ENCODE measurements at places on chromosomes 16 and 17. TPM values are rescaled to one million over a fixed set of nuclear protein-coding genes. Genes with fewer than 3 reads are reported as not detected.

ANKRD40 gene
- total RNA-seq, result 37.3 TPM

XAF1 gene
- not detected for total RNA-seq

BIRC5 gene
- 195 TPM for total RNA-seq

BICDL2 gene
- total RNA-seq, result not detected

LRRC46 gene
- total RNA-seq, result 0.51 TPM

DNA sequence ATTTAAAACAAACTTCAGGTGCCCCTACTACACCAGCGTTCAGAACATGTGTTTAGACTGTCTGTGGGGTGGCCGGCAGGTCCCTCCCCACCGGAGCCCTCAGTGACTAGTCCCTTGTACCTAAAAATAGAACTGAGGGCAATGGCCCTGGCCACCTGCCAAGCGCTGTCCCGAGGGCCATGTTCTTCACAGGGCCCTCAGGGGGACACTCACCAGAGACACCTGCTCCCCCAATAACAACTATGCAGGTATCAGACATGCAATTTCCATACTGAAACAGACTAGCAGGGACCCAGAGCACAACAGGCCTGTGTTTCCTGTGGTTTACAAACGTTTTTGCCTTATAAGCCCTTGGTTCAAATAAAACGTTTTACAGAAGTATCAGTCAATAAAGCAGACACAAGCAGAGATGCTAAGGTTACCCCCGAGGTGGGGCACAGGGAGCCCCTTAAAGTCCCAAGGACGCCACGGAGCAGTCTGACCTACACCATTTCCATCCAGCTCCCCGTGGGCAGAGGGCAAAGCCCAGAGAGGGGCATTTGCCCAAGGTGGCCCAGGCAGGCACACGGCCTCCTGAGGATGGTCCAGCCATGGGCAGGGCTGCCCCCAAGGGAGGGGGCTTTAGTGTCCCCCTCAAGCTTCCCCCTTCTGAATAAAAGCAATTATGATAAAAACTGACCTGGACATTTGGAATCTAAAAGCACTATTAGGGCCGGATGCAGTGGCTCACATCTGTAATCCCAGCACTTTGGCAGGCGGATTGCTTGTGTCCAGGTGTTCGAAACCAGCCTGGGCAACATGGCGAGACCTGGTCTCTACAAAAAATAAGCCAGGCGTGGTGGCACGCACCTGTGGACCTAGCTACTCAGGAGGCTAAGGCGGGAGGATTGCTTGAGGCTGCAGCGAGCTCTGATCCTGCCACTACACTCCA, 896 bp upstream of the MYLK3 start:
- DNase-seq, result no peak

DNA sequence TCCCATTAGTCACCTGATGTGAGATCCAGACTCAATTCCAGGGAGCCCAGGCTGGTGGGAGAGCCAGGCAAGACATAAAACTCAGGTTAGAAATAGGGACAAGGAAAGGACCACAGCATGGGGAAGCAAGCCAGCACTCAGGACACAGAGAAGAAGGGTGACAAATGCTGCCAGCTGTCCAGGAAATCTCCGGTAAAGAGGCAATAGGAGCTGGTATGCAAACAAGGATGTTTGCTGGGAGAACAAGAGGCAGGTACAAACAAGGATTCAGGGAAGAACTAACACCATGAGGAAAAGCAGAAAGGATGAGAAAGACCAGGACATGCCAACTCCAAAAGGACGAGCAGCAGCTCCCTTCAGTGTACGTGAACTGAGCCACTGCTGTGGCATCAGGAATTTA, 10.2 kb upstream of the TXNDC11 start:
- no peak for DNase-seq

DNA sequence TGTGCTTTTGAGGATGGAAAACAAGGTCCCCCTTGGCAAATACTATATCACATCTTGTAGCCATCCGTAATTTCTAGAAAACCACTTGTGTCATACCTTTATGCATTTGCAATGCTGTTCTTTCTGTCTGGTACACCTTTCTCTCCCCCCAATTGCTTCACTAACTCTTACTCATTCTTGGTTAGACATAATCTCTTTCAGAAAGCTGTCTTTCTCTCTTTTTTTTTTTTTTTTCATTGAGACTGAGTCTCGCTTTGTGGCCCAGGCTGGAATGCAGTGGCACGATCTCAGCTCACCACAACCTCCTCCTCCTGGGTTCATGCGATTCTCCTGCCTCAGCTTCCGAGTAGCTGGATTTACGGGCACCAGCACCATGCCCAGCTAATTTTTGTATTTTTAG, 94.9 kb upstream of the C17orf78 start:
- DNase-seq, result no peak

DNA sequence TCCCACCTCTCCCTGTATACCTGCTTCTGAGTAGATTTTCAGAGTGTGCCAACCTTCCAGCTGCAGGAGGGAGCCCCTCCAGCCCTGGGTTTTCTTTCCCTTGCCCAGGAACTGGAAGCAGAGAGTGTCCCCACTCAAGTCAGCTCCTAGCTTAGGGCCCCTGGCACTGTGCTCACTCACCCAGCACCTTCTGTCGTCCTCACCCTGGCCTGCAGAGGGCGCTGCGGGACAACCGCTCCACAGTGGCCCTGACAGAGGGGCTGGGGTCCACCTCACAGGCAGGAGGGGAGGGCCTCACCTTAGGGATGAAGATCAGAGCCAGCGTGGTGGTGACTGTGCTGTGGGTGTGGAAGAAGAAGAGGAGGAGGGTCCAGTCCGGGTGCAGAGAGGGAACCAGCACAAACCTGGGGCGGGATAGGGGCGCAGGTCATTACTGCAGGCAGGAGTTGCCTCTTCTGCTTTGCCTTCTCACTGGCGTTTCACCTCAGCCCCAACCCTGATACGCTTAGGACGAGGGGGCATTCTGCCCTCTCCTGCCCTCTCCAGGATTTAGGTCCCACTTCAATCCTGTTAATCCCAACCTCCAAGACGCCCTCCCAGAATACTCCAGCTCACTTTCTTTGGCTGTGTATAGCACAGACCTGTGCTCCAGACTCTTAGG, 10.0 kb downstream of the GPR179 start:
- DNase-seq, result no peak

DNA sequence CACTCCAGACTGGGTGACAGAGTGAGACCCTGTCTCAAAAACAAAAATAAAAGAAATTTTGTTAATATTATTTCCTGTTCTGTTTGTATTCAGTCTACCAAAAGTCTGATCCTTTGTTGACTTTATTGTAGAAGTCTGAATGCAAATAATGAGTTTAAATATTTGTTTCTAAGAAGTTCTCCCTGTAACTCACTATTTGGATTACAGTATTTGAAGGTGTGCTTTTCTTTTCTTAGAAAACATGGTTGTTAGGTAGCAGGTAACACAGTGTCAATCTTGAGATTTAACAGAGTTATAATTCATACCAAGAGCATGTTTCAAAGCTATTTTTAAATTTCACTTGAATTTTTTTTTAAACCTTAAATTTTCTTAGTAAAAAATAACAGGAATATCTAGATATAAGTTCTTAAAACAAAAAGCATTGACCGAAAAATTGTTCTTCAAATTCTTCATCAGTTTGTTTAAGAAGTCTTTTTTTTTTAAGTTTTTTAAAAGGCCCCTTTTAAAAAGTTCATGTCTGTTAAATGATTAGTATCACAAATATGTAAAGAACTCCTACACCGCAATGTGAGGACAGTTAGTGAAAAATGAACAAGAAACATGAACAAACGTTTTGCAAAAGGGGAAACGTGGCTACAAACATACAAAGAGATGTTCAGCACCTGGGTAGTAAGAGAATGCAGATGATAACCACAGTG, 35.0 kb downstream of the GAN start:
- DNase-seq, result no peak

GRCh38 chr16:72985148-72985941, 62.6 kb downstream of the ZFHX3 start:
- DNase-seq, result no peak

DNA sequence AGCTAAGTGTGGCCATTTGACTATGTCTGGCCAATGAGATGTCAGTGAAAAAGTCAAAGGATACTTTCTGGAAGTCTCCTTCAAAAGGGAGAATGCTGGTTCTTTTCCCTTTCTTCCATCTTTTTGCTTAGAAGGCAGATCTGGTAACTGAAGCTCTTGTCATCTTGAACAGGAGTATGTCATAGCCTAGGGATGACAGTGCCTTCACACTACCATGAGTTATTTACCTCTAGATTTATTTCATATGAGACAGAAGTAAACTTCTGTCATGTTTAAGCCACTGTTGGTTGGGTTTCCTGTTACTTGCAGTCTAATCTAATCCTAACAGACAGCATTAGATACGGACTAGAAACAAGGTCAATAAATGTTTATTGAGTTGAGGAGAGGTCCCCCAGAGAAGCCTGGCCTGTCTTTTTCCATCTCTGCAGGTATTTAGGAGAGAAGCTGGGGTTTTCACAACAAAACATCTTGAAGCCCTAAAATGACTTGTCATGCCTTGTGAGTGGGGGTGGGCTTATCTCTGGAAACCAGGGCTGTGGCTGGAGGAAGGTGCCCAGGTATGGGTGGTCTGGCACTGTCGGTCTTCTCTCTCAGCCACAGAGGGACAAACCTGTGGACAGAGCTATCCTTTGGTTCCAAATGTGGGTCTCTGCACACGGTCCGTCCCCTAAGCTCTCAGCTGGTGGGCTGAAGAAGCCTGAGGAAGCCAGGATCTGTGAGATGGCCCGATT, 28.5 kb downstream of the TMEM98 start:
- DNase-seq, result no peak

DNA sequence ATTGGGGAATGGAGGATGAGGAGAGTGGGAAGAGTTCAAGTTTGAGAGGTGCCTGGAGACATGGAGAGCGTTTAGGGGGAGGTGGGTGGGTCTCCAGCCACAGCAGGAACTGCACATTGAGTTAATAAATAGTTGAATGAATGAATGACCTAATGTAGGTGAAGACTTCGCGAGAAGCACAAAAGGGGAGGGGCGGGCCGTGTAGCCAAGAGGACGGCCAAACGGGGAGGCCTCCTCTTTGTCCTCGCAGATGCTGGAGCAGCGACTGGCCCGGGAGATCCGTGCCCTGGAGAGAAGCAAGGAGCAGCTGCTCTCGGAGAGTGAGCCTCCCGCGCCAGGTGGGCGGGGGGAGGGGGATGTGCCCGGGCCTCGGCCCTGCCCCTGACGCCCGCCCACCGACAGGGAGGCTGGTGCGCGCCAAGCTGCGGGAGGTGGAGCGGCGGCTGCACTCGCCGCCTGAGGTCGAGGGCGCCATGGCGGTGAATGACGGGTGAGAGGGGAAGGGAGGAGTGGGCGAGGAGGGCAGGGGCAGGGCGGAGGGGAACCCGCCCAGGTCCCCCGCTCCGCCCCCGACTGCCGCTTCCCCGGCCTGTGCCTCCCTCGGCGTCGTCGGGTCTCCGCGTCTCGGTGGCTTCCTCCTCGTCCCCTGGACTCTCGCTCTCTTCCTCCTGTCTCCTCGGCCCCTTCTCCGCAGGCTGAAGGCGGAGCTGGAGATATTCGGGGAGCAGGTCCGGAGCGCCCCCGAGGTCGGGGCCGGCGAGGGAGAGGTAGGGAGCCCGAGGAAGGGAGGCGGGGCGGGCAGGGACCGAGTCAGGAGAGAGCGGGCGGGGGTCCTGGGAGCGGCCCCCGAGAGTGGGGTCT, 12.9 kb downstream of the SYCE1L start:
- DNase-seq, result no peak

- no peak for DNase-seq
Observed at GRCh38 chr17:19533036-19533717, 477 bp upstream of the SLC47A1 start.

DNA sequence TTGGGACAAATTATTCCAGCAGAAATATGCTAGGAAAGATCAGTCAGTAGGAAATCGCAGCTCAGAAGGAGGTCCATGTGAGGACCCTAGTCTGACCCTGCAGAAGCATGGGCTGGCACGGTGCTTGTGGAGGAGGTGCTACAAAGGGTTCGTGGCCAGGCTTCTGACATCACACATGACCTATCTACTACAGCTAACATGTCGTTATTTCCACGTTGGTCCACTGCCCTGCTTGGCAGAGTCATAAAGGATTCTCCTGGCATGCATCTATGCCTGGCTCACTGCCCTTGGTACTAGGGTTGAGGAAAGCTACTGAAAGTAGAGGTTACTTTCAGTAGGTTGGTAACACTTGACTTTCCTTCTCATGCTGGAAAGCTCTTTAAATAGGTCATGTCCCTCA, 118.1 kb upstream of the SHISA6 start:
- no peak for DNase-seq

DNA sequence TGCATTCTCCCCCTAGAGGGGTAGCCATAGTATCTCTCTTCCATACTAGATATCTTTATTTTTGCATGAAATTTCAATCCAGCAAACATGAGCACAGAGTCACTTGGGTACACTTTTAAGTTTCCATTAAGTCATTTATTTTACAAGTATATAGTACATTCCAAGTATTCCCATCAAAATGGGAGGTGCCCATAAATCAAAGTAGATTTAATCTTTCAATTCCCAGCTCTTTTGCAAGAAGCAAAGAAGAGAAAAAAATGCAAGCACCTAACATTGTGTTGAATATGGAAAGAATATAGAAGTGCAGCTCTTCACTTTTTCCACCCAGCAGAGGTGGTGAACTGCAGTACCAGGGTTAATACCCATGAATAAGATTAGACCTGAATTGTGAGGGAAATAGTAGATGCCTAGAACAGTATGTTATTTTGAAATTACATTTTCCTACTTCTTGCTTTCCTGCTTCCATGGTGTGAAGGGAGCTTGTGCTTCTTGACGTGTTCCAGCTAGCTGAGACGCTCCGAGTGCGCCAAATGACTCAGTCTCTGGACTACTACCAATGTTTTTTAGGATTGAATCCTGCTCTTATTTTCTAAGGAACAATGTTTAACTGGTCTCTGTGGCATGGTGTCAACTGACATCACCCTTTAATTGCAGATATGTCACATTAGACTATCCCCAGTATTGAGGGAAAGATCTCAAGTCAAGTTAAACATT, 151.1 kb upstream of the MAF start:
- DNase-seq, result no peak

GRCh38 chr17:36030956-36031355, 13.2 kb upstream of the CCL23 start:
- DNase-seq, result no peak

- DNase-seq, result peak; percentile 63
Observed at GRCh38 chr17:82668631-82669099, 20.4 kb upstream of the WDR45B start.

- DNase-seq, result no peak
Observed at GRCh38 chr16:67283826-67284555, 4.7 kb downstream of the PLEKHG4 start.

GRCh38 chr17:57940653-57941329, 14.4 kb downstream of the CUEDC1 start:
- no peak for DNase-seq

DNA sequence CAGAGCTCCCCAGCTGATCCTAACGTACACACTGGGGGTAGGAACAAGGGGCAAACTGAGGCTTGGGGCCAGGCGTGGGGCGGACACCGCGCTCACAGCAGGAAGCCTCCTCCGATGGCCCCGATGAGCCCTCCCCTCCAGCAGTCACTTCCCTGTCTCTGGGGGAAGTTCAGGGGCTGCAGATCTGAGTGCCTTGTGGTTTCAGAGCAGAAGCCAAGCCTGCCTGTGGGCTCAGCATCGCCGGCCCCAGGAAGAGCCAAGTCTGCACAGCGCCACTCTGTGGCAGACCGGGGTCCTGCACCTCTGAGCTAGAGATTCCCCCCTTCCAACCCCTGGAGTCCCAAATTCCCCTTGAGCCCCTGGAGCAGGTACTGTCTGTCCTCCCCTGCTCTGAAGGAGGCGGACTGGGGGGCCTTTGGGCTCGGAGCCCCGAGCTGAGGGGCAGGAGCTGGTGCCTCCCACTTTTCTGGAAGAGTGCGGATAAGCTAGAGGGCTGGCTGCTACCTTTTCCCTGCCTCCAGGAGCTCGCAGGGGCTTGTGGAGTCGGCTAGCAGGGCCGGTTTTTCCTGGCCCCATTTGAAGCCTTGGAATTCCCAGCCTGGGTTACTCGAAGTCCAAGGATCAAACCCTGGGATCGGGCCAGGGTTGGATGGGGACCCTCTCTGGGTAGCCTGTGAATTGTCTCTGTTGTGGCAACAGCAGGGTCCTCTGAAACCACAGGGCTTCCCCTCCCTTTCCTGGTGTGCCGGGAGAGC, 2.9 kb downstream of the GSE1 start:
- DNase-seq, result peak; percentile 64
